CD8-positive, alpha-beta T cell (primary cell): ENCODE measurements at places on chromosomes 11 and 22. TPM values are rescaled to one million over a fixed set of nuclear protein-coding genes. Genes with fewer than 3 reads are reported as not detected.
A peak's percentile ranks its signal among the peaks of the same experiment; 100 is the strongest.

Gene PTDSS2
- 18.9 TPM for total RNA-seq

Gene MMP12
- total RNA-seq: not detected

Gene C22orf15
- total RNA-seq: 0.62 TPM

Gene CLCF1
- 7.1 TPM for total RNA-seq

Gene NLRP10
- not detected for total RNA-seq

Gene APOBEC3F
- total RNA-seq: 8.3 TPM

Gene LSP1
- total RNA-seq: 191 TPM

Gene LRRN4CL
- total RNA-seq: not detected

Gene SLC22A6
- total RNA-seq: not detected

Gene OR10D3
- not detected for total RNA-seq

Gene LRRC51
- total RNA-seq: 1.3 TPM

Gene BTBD18
- not detected for total RNA-seq

- no peak for DNase-seq
These were observed 223.0 kb downstream of the TBC1D22A start for GRCh38 chr22:46985507-46985882.

- no peak for DNase-seq
These were observed 52.5 kb upstream of the NNMT start for GRCh38 chr11:114243461-114244372.

DNA sequence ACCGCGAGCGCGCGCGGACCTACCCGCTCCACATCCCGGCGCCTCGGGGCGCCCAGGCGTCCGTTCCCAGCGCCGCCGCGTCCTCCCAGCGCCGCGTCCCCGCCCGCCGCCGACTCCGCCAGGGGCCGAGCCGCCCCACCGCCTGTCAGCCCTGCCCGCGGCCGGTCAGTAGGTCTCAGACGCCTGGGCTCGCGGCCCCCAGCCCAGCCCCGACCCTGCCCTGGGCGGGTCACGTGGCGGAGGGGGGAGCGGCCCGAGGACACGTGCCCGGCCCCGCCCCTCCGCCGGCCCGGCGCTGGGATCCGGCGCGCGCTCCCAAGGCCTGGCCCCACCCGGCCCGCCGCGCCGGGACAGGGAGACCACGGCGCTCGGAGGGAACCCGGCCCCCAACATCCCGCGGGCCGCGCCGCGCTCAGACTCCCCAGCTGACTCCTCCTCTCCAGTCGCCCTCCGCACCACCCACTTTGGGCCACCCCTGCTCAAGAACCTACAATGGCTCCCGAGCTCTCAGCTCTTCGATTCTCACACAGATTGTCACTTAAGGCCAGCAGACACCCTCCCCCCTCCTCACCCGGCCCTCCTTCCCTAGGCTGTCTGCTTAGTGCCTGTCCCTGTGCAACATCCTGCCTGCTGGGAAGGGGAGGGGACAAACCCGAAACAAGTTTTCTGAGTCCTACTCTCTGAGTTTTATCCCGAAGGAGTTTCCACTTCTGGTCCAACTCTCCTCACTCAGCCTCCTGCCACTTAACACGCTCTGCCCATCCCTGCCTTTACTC, at the start of gene RAB3IL1:
Gene RAB3IL1 (minus strand): TSS at position 233 of the 776 bp plus-strand sequence. CDS start 199 bp downstream, at position 34.
- DNase-seq: no peak

GRCh38 chr11:93410441-93410840, 79.9 kb downstream of the DEUP1 start:
- no peak for DNase-seq

GRCh38 chr11:130168105-130168504, 8.5 kb downstream of the ST14 start:
- DNase-seq: no peak

GRCh38 chr11:68311160-68312116, 953 bp upstream of the LRP5 start:
- no peak for DNase-seq

GRCh38 chr22:48318575-48319320, 1508.9 kb downstream of the BRD1 start:
- DNase-seq: no peak

DNA sequence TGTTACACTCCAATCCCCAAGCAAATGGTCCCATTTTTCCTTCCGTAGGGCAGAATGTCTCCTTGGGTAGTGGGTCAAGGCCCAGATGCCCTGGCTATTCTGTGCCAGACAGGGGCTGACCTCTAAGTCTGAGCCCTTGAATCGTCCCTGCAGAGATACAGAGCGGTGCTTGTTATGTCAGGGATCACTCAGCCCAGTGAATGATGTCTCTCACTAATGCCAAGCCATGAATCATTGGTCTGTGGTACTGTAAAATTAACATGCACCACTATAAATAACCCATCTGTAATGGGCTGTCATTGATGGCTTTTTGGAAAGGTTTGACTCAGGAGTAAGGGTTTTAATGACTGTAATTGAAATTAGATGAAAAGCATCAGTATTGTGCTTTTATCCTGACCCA, 35.3 kb upstream of the KIRREL3 start:
- no peak for DNase-seq

DNA sequence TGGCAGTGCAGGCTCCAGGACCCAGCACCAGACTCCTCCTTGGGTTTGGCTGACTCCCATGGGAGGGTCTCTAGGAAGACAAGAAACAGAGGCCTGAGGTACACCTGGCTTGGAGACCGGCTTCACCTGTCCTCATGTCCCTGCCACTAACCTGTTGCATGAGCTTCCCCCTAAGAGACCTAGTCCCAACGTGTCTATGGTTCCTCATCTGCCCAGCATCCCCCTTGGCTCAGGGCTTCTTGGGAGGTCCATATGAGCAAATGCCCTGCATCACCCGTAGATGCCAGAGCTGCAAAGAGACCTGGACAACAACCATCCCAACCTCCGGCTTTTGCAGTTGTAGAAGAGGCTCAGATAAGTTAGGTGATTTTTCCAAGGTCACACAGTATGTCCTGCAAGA, 123.5 kb downstream of the BUD13 start:
- no peak for DNase-seq

GRCh38 chr11:7858006-7858405, 61.3 kb upstream of the OR5P2 start:
- no peak for DNase-seq

DNA sequence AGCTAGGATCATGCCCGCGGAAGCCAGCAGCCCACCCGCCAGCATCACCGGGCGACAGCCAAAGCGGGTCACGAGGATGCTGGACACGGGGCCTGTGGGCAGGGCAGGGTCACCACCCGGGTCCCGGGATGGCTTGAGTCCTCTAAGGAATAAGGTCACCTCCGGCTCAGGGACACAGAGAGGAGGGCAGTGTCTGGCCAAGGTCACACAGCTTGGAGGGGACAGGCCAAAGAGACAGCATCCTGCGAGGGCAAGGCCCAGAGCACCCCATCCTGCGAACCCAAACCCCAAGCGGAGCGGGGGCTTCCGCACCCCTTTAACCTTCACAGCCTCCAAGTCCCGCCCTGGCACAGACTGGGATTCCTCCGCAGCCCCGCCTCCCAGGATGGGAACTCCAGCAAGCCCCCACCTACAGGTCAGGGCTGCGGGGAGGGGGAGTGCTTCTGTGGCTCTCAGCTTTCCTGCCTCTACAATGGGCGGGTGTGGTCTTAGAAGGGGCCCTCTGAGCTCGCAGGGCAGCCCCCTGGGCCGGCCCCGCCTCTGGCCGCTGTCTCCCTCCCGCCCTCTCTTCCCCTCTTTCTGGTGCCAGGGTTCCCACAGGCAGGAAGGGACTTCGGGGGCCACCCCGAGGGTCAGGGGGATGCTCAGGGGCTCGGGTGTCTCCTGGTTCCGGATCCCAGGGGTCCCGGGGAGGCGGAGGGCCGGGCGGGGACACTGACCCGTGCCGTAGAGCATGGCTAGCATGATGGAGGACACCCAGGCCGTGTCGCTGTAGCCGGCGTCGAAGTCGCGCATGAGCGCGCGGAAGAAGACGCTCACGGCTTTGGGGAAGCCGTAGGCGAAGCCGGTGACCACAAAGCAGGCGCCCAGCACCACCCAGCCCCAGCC, 1.8 kb downstream of the SLC16A8 start:
- no peak for DNase-seq

GRCh38 chr11:33690290-33691065, 10.1 kb downstream of the C11orf91 start:
- DNase-seq: no peak

GRCh38 chr11:33268945-33269540, 11.9 kb downstream of the HIPK3 start:
- no peak for DNase-seq

DNA sequence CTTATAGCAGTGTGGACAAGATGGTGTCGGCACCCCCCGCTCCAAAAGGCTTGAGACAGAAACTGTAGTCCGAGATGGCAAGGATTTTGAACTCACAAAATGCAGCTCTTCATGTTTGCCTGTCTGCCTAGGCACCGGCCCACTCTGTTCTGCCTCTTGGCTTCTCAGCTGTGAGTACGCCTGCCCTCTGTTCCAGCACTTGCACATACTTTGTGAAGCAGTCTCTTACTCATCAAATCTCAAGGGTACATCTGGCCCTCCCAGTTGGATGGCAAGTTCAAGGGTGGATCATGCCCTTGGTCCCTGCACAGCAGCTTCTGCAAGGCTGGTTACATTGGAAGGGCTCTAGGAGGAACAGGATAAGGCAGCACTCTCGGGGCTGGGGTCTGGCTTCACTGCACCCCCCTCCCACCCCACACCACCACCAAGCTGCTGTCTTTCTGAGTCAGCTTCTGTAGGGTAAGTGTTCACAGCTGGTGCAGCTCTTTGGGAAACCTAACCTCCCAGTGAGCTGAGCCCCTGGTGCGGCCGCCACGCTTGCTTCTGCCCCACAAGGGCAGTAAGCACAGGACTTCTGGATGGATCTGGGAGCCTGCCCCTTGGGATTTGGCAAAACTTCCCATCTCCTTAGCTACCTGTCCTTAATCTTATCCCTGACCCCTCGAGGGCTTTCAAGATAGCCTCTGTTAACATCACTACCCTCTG, 37.2 kb downstream of the FAM83F start:
- no peak for DNase-seq

DNA sequence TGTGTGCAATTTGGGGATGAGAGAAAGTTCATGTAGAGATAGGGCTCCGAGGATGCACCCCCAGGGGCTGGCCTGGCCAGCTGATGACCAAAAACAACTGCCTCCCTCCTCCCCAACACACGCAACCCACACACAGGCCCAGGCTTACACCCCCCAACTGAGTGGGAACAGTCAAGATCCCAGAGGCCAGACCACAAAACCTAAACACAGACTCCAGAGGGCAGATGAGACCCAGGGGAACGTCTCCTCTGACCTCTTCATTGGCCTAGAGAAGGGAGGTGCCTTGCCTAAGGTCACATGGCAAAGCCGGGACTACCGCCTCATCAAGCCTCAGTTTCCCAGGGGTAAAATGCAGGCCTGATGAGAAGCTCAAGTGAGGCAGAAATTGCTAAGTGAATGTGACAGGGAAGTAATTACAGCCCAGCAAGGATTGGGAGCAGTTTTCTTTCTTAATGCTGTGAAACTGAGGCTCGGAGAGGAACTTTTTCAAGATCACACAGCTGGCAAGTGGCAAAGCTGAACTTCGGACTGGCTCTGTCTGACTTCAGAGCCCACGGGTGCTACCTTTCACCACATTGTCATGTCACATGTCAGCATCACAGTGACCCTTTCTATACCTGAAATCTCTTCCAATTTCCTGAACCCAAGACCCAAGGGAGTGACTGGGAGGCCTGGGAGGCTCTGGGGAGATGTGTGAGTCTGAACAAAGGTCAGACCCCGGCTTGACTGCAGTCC, 69.9 kb upstream of the WNT11 start:
- DNase-seq: no peak

DNA sequence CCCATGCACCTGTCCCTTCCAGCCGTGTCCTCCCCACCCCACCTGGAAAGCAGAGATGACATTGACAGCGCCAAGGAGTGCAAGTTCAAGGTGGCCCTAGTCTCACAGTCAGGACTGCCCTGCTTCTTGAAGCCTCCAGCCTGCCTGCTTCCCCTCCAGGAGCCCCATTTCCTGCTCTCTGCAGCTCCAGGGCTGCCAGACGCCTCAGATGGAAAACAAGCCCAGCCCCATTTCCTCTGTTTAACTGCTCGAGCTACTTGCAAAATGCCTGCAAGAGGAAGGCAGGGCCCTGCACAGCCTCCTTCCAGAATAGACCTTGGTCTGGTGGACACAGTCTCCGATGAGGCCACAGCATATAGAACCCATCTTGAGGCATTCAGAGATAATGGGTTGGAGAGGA, 5.0 kb upstream of the DGKZ start:
- peak; percentile 66 for DNase-seq

DNA sequence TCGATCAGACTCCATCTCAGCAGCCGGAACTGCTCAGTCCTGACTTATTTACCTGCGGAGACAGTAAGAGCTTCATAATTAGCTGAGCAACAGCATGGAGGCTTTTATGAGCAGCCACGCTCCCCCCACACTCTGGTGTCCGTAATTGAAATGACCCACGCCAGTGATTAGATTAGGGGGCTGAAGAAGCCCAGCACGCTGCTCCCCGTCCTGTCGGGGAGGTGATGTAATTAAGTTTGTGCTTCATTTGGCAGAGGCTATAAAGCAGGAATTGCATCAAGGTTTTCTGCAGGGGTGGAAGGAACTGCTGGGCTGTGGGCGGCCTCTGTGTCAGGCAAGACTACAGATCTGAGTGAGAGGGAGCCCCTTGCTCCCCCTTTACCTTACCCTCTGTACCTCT, 22.8 kb upstream of the HTR3A start:
- DNase-seq: no peak

- no peak for DNase-seq
These were observed 8.4 kb downstream of the BLID start for GRCh38 chr11:122107566-122107965.

- no peak for DNase-seq
These were observed 40.2 kb downstream of the ST14 start for GRCh38 chr11:130199792-130200191.

DNA sequence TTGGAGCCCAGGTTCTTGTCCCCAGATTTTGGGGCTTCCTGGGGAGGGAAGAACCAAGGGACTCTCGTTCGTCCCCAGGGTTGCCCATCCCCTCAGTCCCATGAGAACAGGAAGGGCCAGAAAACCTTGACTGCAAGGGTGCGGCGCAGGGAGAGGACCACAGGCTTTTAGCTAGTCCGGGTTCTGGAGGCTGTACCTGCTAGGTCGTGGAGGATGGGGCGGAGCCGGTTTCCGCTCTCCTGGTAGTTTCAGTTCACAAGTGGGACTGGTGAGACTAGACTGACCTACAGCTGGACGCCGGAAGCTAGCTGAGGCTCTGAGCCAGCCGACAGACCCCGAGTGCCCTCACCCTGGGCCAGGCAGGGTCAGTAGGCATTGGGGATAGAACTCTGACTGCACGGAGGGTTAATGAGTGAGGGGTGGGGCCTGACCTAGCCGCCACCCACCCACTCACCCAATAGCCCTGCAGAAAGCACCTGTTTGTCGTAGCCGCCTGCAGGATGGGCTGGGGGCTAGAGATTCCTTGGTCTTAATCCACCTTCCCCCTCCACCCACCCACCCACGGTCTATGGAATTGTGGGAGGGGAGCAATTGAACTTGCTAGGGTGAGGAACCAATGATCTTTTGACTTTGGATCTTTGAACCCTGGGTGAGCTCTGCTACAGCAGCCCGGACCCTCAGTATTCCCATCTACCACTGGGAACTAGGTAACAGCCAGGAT, 1.5 kb downstream of the MAFF start:
- DNase-seq: peak; percentile 46

- no peak for DNase-seq
These were observed 345.4 kb downstream of the BUD13 start for GRCh38 chr11:116427337-116427902.

- no peak for DNase-seq
These were observed 8.5 kb downstream of the NTM start for GRCh38 chr11:131378931-131379330.
